ENCODE measurements at places on chromosomes 13 and 19. TPM values are rescaled to one million over a fixed set of nuclear protein-coding genes. Genes with fewer than 3 reads are reported as not detected.

Gene TNNT1
- 3.2 TPM for total RNA-seq

Gene UHRF1
- 12.0 TPM for total RNA-seq

Gene HCN2
- total RNA-seq, result 4.2 TPM

Gene CEACAM21
- not detected for total RNA-seq

Gene FCAR
- total RNA-seq, result not detected

Gene CEACAM16
- not detected for total RNA-seq

Gene YJEFN3
- total RNA-seq, result 0.18 TPM

Gene SMIM24
- total RNA-seq, result not detected

Gene ZNF30
- total RNA-seq, result 0.36 TPM

Gene LRRC8E
- total RNA-seq, result 5.6 TPM

Gene NLRP4
- total RNA-seq, result not detected

Gene ETV2
- total RNA-seq, result not detected

Gene JAK3
- total RNA-seq, result 17.3 TPM

Gene IZUMO2
- not detected for total RNA-seq

Gene TMPRSS9
- total RNA-seq, result not detected

Gene CLEC4G
- total RNA-seq, result not detected

Gene ATP12A
- total RNA-seq, result not detected

Gene ZNF665
- 3.9 TPM for total RNA-seq

Gene ZNF486
- total RNA-seq, result 4.5 TPM

Gene PTPRH
- 4.2 TPM for total RNA-seq

Gene AMER2
- total RNA-seq, result not detected

Gene ANKRD10
- 35.7 TPM for total RNA-seq

Gene CDX2
- not detected for total RNA-seq

Gene GPR180
- total RNA-seq, result 7.2 TPM

Gene LRFN3
- 5.0 TPM for total RNA-seq

Gene KLF2
- 11.8 TPM for total RNA-seq

Measured in cardiac atrium fibroblast (primary cell).